ENCODE measurements at places on chromosomes 6 and 20.

GRCh38 chr6:44456070-44456965, 68.8 kb downstream of the CDC5L start:
- DNase-seq: peak; percentile 78

DNA sequence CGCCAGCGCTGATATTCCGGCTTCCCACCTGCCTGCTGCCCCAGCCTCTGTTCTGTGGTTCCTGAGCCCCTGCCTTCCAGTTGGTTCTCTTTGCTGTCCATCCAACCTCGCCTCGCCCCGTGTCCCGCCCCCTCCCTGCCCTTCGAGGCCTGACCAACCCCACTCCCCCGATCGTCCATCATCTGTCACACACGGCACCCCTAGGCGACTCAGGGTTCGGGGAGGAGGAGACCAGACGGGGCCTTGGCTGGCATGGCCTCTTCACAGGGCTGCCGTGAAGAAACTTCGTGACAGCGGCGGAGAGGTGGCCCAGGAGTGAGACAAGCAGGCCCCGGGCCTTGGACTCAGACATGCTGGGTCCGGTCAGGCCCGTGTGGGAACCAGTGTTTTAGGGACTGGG, 226.1 kb downstream of the QKI start:
- no peak for DNase-seq

DNA sequence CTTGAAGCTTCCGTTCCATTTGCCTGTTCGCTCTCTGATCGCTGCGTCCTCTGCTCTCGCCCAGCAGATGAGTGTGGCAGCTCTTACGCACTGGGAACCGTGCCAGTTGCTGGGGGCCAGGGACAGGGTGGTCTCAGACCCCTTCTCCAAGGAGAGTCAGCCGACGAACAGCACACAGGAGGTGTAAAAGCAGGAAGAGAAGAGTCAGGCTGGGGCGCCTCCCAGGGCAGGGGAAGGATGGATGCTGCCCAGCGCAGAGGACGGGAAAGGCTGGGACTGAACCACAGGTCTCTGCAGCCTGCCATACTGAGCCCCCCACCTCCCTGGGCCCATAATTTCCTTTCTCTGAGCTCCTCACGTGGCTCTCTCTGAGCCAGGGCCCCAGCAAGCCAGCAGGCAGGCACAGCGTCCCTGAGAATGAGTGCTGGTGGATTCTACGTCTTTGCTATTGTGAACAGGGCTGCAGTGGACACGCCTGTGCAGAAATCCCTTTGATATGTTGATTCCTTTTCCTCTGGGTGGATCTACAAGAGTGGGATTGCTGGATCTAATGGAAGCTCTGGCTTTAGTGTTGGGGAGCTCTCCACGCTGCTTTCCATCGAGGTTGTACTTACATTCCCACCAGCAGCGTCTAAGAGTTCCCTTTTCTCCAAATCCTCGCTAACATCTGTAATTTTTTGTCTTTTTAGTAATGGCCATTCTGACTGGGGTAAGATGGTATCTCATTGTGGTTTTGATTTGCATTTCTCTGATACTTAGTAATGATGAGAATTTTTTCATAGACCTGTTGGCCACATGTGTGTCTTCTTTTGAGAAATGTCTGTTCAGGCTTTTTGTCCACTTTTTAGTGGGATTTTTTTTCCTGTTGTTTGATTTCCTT, 104.1 kb downstream of the PSMB1 start:
- DNase-seq: peak; percentile 36

DNA sequence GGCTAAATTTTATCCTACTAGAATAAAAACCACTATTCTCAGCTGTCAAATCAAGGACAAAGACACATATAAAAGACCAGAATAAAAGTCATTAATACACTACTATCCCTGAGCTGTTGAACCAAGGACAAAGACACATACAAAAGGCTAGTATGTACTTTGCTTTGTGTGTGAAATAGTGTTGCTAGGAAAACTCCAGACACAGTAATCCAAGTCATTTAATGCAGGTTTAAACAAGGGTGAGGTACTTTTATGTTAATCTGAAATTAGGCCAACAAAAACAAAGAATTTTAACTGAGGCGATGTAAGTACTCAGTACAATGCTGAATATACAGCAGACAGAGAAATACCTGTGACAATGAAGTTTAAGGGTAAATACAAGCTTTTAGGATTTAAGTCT, 18.9 kb downstream of the GCLC start:
- DNase-seq: no peak

DNA sequence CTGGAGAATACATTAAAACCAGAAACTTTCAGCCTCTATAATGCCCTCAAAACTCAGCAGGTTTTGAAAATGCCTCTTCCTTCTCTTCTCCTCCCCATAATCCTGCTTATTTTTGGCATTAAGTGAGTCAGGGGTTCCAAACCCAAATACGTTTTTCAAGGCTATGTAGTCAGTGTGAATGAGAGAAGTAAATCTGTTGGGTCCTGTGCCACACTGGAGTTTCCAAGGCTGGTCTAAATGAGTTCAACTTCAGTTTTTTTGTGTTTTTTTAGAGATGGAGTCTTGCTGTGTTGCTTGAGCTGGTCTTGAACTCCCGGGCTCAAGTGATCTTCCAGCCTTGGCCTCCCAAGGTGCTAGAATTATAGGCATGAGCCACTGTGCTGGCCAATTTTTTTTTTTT, 20.9 kb downstream of the PTPRA start:
- DNase-seq: no peak

DNA sequence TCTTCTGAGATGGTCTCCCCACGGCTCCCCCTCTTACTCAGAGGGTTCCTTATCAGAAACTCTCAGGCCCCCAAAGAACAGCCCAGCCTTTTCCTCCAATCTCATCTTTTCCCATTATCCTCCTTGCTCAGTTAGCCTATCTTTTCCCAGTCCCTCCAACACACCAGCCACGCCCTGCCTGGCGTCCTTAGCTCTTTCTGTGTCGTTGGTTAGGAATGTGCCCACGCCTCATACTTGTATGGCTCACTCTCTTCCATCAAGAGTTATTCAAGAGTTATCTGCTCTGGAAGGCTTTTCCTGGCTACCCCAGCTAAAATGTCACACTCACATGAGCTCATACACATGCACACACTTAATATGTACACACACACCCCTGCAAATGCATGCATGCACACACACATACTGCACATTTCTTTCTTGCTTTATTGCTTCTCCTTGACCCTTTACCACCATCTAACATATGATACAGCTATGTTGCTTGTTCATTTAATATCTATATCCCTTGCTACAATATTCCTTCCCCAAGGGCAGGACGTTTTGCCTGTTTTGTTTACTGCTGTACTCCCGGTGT, 37.6 kb downstream of the SLC2A10 start:
- DNase-seq: peak; percentile 68

GRCh38 chr6:117677553-117678141, 2.4 kb downstream of the NUS1 start:
- DNase-seq: peak; percentile 47

DNA sequence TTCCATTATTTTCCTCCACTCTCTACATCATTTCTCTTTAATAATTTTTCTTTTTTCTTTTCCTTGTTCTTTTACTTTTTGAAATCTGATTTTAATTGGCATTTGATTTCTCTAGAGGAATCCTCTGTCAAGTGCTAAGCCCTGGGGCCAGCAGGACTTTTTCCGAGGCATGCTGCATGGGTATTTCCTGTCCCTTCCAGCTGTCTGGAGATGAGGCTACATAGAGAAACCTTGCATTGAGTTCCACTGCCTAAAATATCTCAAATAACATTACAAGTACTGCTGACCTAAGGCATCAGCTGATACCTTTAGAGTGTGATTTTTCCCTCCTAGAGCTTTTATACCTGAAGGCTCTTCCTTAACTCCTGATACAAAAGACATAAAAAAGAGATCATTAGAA, 6.2 kb downstream of the RNF217 start:
- peak; percentile 19 for DNase-seq

GRCh38 chr20:37575884-37576283, 48.2 kb upstream of the BLCAP start:
- no peak for DNase-seq

DNA sequence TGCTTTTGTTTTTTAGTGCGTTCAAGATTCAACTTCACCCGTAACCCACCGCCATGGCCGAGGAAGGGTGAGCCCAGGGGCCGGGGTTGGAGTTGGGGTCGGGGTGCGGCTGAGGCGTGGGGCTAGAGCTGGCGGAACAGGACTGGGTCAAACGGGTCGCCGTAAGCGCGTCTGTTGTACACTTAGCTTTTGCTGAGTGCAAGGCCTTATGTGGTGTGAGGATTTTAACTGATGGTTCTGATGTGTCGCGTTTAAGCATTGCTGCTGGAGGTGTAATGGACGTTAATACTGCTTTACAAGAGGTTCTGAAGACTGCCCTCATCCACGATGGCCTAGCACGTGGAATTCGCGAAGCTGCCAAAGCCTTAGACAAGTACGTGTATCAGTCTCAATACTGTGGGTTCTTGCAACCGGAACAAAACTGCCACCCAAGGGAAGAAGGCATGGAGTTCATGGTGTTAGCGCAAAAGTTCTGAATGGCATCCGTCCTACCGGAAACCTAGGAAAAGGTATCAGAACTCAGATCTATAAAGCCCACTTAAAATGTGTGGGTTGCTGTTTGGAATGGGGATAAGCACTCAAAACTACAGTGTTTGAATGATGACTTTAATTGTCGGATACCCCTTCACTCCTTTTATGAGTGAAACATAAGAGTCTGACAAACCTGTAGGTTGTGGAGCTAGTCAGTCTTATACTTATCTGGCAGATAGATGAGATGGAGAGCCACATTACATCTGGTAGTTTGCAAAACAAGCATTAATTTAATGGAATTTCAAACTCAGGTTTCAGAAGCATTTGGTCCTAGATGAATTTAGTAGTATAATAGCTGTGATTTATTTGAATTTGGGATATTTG, 574 bp downstream of the RPS12 start:
- peak; percentile 33 for DNase-seq

GRCh38 chr20:46990596-46991104, 96.0 kb downstream of the EYA2 start:
- DNase-seq: no peak
